ENCODE measurements at places on chromosomes 12 and 14.

- no peak for DNase-seq
Measured at GRCh38 chr12:2324387-2324786, 271.6 kb downstream of the CACNA1C start.

GRCh38 chr14:36111822-36112583, 64.5 kb downstream of the PTCSC3 start:
- DNase-seq, result no peak

GRCh38 chr14:51018521-51018920, 74.2 kb upstream of the PYGL start:
- DNase-seq, result no peak

DNA sequence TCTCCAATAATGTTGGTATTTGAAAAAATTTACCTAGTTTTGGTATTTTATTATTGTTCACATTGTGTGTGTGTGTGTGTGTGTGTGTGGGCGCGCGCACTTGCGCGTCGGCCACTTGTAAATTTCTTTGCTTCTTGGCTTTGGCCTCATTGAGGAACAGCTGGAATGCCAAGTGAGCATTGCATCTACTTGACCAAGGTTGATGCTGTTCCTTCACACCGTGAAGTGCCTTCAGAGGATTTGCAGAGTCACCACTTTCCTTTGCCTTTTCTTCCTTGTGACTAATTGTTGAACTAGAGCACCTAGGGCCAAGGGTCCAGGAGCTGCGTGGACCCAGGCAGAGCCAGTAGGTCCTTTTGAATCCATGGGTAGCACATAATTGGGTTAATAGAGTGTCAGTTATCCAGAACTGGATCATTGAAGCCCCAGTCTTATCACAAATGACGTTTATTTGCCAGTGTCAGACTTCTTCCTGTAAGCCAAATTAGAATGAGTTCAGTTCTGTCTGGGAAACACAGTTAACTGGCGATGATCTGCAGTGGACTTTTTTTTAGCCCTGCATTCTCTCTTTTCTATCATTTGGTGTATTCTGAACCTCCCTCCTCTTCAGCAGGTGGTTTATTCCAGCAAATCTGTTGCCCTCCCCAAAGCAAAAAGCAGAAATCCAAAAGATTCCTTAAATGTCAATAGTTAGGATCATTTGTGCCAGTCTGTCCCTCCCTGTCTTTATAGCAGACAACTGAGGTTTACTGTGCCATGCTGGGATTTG, 2.6 kb downstream of the PPP2R5C start:
- DNase-seq, result no peak

DNA sequence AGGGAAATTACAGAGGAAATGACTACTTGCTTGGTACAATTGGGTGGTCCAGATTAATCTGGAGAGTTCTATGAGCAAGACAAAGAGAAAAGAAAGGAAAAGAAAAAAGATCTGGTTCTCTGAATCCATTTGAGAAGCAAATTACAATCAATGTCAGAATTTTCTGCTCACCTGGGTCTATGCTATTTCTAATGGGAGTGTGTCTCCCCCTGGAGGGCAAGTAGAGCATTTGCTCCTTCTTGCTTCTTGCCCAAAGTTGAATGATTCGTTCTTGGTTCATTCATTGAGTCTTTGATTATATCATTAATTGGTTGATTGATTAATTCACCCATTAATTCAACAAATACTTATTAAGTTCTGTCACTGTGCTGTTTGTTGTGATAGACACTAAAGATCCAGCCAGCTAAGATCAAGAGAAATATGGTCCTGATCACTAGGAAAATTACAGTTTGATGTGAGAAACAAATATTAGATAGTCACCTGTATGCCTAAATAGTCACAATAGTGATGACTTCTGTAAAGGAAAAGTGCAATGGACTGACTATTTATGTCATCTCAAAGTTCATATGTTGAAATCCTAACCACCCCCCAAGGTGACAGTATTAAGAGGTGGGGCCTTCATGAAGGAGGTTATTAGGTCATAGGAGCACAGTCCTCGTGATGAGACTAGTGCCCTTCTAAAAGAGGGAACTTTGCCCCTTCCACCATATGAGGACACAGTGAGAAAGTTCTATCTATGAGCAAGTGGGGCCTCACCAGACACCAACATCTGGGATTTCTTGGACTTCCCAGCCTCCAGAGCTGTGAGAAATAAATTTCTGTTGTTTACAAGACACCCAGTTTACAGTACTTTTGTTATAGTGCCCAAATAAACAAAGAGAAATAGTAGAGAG, 8.0 kb upstream of the ASB8 start:
- DNase-seq, result no peak

DNA sequence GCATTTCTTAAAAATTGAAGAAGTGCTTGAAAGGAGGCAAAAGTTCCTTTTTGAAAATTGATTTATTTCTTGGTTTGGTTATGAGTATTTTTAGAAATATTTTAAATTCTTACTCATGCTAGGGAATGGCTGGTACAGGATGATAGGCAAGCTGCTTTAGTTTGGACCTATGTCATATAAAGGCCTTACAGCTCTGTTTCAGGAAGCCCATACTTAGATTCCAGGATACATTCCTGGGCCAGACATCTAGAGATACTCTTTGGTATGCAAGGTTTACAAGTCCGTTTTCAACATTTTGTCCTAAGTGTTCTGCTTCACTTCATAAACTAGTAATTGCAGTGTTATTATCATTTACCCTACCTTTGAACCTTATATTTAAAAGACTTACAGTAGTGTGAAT, 186.8 kb downstream of the FUT8 start:
- no peak for DNase-seq

DNA sequence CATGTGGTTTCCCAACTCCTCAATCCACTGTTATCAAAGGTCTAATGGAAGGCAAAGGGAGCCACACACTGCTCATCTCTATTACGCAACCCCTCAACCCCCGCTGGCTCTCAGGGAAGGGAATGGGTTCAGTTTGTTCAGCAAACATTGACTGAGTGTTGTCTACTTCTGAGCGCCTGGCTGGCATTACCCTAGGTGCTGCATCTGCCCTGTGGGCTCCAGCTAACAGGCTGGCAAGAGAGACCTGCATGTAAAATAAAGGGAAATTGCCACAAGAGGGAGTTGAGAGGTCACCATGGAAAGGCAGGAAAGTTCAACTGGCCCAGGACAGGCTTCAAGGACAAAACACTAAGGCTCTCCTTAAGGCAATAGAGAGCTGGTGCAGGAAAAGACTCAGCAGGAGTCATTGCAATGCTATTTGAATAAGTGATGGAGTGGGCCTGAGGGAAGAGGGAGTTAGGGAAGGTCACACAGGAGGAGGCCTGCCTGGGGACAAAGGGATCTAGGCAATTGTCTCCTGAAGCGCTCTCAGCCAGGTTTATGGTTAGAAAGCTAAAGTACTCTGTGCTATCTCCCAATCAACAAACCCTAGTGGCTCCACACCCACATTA, 5.5 kb upstream of the ZNF740 start:
- DNase-seq, result no peak

- DNase-seq, result no peak
Measured at GRCh38 chr14:97359341-97359740, 562.2 kb downstream of the VRK1 start.

- no peak for DNase-seq
Measured at GRCh38 chr12:75212072-75212471, 2.4 kb upstream of the KCNC2 start.

GRCh38 chr12:94602024-94602423, 48.3 kb downstream of the TMCC3 start:
- DNase-seq, result no peak

DNA sequence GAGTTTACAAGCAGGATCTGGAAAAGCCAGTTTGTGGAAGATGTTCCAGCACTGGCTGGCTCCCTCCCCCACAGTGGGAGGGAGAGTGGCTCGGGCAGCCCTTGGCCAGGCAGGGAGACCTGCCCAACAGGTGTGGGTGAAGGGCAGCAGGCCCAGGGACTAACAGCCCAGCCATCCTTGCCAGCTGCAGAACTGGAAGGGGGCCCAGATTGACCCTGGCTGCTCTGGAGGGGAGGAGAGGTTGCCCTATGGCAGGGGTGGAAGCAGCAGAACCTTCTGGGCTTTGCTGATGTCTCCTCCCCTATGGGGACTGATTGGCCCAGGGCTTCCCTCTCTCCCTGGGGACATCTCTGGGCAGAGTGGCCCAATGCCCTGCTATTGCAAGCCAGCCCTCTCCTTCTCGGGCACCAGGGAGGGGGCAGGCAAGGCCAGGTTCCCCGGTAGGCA, 20.5 kb downstream of the IRF2BPL start:
- no peak for DNase-seq

DNA sequence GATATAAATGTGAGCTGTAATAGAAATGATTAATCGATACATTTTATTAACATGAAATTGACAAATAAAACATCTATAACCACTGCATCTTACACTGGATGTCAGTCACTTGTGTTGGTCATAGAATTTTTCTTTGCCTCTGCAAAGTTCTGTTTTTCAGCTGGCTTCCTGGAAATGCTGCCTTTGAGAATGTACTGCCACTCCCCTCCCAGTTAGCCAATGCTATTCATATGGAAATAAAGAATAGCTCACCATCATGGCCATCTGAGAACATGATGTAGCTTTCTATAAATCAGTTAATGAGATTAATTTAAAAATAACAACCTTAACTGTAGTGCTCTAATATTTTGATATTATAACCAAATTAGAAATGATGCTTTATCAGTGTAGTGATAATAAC, 41.1 kb downstream of the SLCO1B1 start:
- DNase-seq, result no peak

- no peak for DNase-seq
Measured at GRCh38 chr14:105391541-105391940, 6.8 kb upstream of the TEX22 start.

DNA sequence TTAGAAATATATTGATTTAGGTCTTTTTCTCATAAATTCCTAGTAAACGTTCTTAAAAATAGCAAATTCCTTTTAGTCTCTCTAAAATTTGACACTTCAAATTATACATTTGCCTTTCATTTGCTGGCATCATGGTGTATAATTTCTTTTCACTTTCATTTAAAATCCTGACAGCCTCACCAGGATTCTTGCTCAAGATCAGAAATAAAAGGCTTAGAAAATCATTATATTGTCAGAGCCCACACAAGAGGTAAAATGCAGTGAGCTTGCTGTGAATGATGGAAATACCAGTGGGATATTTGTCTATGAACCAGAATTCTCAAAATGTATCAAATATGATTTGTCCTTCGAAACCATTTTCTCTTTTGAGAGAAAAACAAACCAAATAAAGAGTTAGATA, 78.2 kb upstream of the PIK3C2G start:
- DNase-seq, result no peak

DNA sequence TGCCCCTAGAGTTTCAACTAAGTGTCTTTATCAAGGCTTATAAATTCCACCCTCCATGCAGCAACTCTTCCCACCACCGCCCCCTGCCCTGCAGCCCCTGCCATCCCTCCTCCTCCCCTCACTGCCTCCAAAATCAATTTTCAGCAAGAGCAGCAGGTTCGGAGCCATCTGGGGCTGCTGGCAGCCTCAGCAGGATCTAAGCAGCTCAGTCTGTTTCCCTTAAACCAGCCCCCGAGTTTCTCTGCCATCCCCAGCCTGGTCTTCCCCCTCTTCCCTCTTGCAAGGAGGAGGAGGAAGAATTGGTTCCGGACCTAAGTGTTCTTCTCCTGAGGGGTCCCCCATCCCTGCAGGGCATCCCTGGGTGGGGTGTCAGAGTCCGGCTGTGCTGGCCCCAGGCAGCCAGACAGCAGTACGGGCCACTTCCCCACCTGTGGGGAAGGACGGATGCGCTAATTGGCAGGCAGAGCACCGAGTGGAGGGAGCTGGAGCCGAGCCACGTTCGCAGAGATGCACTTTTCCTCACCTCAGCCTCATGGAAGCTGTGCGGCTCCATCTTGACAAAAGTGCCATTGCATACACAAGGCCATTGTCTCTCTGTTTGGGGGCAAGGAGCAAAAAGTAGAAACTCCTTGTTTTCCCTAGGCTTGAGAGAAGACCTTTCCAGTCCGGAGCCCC, 189.3 kb downstream of the KCNA5 start:
- DNase-seq, result no peak

DNA sequence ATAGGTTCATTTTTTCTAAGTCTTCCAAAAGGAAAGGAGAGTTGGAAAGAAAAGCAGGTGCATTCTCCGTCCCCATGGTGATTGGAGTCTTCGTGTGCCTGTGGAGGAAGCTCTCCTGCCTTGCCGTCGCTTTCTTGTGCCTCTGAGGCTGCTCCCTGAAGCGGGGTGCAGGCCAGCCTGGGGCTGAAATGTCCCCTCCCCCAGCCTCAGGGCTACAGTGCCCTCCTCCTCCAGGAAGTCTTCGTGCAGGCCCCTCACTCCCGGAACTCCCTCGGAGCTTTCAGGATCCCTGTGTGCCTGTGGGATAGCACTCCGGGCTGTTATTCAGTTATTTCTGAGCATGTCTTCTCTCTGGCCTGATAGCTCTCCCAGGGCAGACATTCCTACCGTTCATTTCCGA, 569.2 kb downstream of the VRK1 start:
- DNase-seq, result no peak

DNA sequence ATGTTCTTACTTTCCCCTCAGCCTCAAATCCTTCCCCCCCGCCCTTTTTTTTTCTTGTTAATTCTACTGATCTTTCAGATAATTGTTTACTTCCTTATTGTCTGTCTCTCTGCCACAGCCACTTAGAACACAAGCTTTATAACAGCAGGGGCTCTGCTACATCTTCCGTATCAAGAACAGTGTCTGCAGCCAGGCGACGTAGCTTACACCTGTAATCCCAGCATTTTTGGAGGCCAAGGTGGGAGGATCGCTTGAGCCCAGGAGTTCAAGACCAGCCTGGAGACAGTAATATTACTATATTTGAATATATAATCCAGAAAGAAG, 5.4 kb downstream of the SOS2 start:
- no peak for DNase-seq

DNA sequence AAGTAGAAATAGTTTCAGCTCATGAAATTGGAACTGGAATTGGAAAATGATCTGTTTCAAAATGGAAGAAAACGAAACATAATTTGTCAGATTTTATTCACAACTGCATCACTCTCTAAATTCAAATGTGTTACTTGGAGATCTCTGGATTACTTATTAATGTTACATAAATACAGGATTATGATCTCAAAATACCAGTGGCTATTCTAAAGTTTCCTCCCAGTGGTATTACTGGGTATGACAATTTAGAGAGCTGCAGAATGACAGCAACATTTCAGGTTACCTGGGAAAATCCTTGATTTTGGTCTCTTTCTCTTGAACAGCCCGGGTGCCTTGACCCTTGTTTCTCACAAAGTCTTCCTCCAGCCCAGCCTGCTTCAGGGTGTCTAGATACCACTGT, 14.2 kb downstream of the FAM161B start:
- no peak for DNase-seq

GRCh38 chr12:68446901-68447796, 115.0 kb upstream of the MDM1 start:
- no peak for DNase-seq

GRCh38 chr14:105069522-105069870, 4.3 kb upstream of the GPR132 start:
- DNase-seq, result no peak

DNA sequence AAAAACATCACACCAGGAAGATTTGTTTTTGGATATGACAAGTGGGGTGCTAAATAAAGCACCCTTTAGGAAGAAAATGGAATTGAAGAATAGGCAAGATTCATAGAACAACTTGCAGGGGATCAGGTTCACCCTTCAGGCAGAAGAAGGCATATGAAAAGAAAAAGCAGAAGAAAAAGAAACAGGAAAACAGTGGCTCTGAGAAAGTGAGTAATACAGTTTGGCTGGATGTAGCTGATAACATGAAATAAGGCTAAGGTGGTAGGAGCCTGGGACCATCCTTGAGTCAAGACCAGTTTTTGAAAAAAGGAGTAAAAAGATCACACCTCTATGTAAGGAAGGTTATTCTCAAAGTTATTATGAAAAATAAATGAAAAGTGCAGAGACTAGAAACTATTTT, 42.4 kb downstream of the TRIP11 start:
- no peak for DNase-seq
